ENCODE measurements at places on chromosomes 4 and X.

DNA sequence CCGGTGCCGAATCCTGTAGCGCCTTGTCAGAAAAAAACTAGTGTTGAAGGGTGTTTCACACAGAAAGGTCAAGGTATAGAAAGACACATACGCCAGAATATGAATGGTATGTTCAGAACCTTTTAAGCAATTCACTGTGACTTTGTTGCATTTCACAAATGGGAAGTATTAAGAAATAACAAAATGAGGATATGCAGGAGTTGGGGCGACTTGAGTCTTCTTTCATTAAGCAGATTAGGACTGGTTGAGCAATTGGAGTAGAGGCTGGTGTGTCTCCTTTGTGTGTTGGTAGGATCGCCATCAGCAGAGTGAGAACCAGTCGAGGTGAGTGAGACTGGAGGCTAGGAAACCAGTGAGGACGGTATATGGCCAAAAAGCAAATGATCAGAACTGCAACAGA lies 1454.5 kb upstream of the TENM3 start:
- DNase-seq = no peak

GRCh38 chr4:476501-476900 lies 22.5 kb downstream of the ZNF721 start:
- no peak for DNase-seq

GRCh38 chrX:111874241-111874640 lies 1.7 kb upstream of the TRPC5OS start:
- no peak for DNase-seq

- DNase-seq = no peak
Observed at GRCh38 chrX:140040386-140040785, 75.1 kb upstream of the CXorf66 start.

GRCh38 chrX:6005856-6006255 lies 222.8 kb downstream of the NLGN4X start:
- no peak for DNase-seq

All from vagina (tissue), 2 donors.